ENCODE measurements at places on chromosomes 16 and 17.

- no peak for DNase-seq
These were observed 10.6 kb upstream of the AATK start for GRCh38 chr17:81176666-81177065.

- no peak for DNase-seq
These were observed 6.7 kb downstream of the ABCC3 start for GRCh38 chr17:50641357-50641756.

- no peak for DNase-seq
These were observed 4.0 kb downstream of the UNC13D start for GRCh38 chr17:75839942-75840798.

- no peak for DNase-seq
These were observed 16.9 kb upstream of the MAP3K14 start for GRCh38 chr17:45333702-45334092.

- no peak for DNase-seq
These were observed 122.6 kb downstream of the USP22 start for GRCh38 chr17:20920095-20920814.

DNA sequence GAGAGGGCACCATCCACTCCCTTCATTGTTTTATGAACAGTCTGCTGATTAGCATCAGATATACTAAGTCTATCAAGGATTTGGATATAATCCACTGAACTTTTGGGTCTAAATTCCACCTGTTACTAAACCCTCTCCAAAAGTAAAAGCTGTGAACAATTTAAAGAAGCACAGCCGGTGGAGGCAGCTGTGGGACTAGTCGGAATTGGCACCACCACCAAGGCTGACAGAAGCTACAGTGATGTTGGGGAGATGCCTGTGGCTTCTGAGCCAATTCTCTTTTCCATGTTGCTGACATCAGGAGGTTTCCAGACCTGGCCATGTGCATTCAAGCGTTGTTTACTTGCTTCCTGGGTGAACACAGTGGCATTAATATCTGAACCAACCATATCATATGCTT lies 679.0 kb upstream of the CA10 start:
- no peak for DNase-seq

- DNase-seq: no peak
These were observed 11.8 kb upstream of the PEMT start for GRCh38 chr17:17603178-17603894.

- DNase-seq: no peak
These were observed 24.8 kb downstream of the SNX11 start for GRCh38 chr17:48132385-48132784.
